ENCODE measurements at places on chromosomes 7 and 10. TPM values are rescaled to one million over a fixed set of nuclear protein-coding genes. Genes with fewer than 3 reads are reported as not detected.

DNA sequence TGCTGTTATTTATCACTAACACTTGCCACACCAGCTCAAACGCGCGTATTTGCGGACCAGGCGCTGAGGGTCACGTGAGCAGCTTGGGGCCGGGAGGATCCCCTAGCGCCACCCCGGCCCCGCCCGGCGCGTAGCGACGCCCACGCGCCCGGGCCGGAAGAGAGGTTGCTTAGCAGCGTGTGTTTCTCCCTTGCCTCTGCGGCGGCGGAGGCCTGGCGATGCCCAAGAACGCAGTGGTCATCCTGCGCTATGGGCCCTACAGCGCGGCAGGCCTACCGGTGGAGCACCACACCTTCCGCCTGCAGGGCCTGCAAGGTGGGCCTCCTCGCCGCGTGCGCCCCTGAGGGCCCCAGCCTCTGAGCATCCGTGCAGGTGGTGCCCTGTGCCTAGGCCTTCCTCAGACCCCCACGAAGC lies at the start of gene C10orf53:
Gene C10orf53 (plus strand): TSS at position 172 of the 414 bp plus-strand sequence. CDS start 47 bp downstream, at position 219.
- peaks cover 49% of the 10 kb centered on the region for H3K27me3 ChIP-seq
- no peaks in the 10 kb centered on the region for H3K4me1 ChIP-seq
- no peak within 1 kb of the TSS for H3K4me3 ChIP-seq
- no peak for DNase-seq
- H3K27ac ChIP-seq = no peak within 1 kb of the TSS

Gene HSPA12A
- total RNA-seq = 11.3 TPM

GRCh38 chr7:33722383-33723101 lies 182.8 kb upstream of the BMPER start:
- H3K27ac ChIP-seq = no peak overlapping the region
- peak; percentile 79 for DNase-seq
- H3K27me3 ChIP-seq = peaks cover 26% of the 10 kb centered on the region
- H3K4me1 ChIP-seq = peaks cover 11% of the 10 kb centered on the region

Gene FBXL13
- total RNA-seq = 19.4 TPM

DNA sequence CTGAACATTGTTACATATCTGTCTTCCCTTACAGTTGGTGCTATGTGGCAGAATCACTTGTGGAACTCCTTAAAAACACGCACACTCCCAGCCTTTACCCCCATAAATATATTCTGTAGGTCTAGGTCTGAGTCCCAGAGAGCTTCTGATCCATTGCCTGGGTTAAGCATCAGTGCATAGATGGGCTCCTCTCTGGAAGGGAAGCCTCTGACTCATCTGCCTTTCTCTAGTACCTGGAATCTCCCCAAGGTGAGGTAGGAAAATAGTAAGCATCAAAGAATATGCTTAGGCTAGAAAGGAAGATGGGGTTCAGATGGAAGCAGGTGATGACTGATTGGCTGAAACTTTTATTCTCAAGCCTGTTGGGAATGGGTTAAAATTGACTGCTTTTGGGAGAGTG lies 26.1 kb downstream of the PROSER2 start:
- no peak overlapping the region for H3K27ac ChIP-seq
- no peaks in the 10 kb centered on the region for H3K4me1 ChIP-seq
- no peak for DNase-seq
- H3K27me3 ChIP-seq = no peaks in the 10 kb centered on the region
- H3K36me3 ChIP-seq = peaks cover 11% of the 10 kb centered on the region

DNA sequence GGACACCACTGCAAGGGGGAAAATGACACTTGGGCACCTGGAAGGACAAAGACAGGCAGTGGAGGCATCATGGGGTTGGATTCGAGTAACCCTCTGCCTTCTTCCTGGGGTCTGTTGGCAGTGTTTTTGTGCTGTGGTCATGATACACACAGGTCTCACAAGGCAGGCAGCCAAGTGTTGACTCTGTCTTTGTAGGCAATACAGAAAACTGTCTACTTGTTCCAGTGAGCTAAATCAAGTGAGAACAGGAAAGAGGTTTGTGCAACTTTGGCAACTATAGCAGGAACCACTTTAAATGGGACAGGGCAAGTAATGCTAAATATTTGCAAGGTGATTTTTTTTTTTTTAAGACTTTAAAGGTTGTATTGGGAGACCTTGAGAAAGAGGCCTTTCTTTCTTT lies 578.6 kb upstream of the GALNT17 start:
- H3K27ac ChIP-seq = no peak overlapping the region
- no peaks in the 10 kb centered on the region for H3K4me1 ChIP-seq

- peaks cover 32% of the 10 kb centered on the region for H3K4me1 ChIP-seq
- no peak overlapping the region for H3K4me3 ChIP-seq
- DNase-seq = no peak
- no peaks in the 10 kb centered on the region for H3K27me3 ChIP-seq
- no peak overlapping the region for H3K27ac ChIP-seq
Measured at GRCh38 chr7:137968890-137969289, 33.0 kb downstream of the CREB3L2 start.

DNA sequence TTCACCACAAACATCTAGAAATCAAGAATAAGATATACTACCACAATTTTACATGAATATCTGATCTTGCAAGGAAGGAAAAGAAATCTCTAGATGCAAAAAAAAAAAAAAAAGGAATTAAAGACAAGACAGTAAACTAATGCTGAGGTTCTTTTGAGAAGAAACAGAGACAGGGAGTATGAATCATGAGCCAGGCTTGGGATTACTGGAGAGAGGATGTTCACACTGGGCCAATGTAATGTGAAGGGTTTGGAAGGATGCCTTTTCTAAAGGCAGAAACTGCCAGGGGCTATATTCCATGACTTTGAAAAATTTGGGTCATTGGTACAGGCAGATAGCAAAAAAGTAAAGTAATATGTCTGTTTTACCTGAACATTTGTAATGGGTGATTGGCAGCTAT lies 573.0 kb upstream of the IGFBP3 start:
- H3K36me3 ChIP-seq = no peaks in the 10 kb centered on the region
- no peak overlapping the region for H3K4me3 ChIP-seq
- H3K27ac ChIP-seq = no peak overlapping the region
- H3K27me3 ChIP-seq = no peaks in the 10 kb centered on the region
- no peak for DNase-seq

DNA sequence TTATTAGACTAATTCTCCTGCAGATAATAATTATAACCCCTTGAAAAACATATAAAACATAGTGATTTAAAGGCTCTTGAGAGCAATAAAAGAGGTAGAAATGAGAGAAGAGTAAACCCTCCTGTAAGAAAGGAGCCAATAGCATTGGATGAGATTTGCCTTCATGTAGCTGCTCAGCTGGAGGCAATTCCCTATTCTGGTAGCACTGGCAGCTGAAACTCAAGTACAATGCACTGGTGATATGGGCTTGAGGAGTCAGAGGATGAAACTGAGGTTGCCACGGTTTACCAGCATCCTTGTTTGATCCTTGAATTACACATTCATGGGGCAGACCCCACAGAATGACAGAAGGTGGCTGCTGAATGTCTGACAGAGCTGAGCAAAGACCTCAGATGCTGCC lies 76.4 kb downstream of the CTTNBP2 start:
- no peaks in the 10 kb centered on the region for H3K4me1 ChIP-seq
- no peak overlapping the region for H3K27ac ChIP-seq
- DNase-seq = no peak
- H3K27me3 ChIP-seq = no peaks in the 10 kb centered on the region

Gene OR2A5
- not detected for total RNA-seq

- no peaks in the 10 kb centered on the region for H3K36me3 ChIP-seq
- no peak overlapping the region for H3K4me3 ChIP-seq
- peak; percentile 55 for DNase-seq
- H3K27me3 ChIP-seq = no peaks in the 10 kb centered on the region
- H3K27ac ChIP-seq = no peak overlapping the region
Measured at GRCh38 chr10:113987805-113988204, 55.9 kb upstream of the ADRB1 start.

DNA sequence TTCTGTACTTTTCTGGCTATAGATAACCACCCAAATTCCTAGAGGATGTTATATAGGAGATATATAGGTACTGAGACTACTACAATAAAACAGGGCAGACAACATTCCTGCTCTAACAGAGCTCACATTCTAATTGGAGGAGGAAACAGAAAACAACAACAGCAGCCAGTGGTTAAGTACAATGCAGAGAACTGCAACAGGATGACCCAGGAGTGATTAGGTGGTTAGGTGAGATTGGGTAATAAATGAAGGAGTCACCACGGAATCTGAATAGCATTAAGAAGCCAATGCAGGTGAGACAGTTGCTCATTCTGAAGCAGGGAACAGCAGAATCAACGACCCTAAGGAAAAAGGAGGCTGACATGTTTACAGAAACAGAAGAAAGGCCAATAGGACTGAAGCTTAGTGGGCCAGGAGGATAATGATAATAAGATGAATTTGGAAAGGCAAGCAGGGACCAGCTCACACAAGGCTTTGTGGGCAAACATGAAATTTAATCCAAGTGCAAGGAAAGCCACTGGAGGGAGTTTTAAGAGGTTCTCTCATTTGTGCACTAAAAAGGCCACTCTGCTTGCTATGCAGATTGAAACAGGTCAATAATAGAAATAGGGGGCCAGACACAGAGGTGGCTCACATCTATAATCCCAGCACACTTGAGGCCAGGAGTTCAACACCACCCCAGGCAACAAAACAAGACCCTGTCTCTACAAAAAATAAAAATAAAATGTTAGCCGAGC lies 16.9 kb upstream of the REEP3 start:
- H3K4me1 ChIP-seq = peaks cover 29% of the 10 kb centered on the region
- H3K27ac ChIP-seq = peak overlapping the region; percentile 54
- peak; percentile 49 for DNase-seq
- 0 out of 2 replicates have a peak overlapping the region, but pooled peaks have one; percentile 21 for H3K4me3 ChIP-seq

- DNase-seq = no peak
- H3K4me1 ChIP-seq = peaks cover 26% of the 10 kb centered on the region
- H3K27ac ChIP-seq = no peak overlapping the region
- H3K4me3 ChIP-seq = no peak overlapping the region
Measured at GRCh38 chr10:132593900-132594876, 56.6 kb downstream of the INPP5A start.

- H3K27ac ChIP-seq = no peak overlapping the region
- H3K36me3 ChIP-seq = no peaks in the 10 kb centered on the region
- no peaks in the 10 kb centered on the region for H3K27me3 ChIP-seq
- no peak overlapping the region for H3K4me3 ChIP-seq
- no peaks in the 10 kb centered on the region for H3K4me1 ChIP-seq
Measured at GRCh38 chr10:126407831-126408230, 19.6 kb upstream of the ADAM12 start.

- H3K27me3 ChIP-seq = no peaks in the 10 kb centered on the region
- no peak for DNase-seq
- no peaks in the 10 kb centered on the region for H3K4me1 ChIP-seq
- H3K4me3 ChIP-seq = no peak overlapping the region
- no peaks in the 10 kb centered on the region for H3K36me3 ChIP-seq
Measured at GRCh38 chr7:80263333-80263732, 128.7 kb downstream of the GNAI1 start.

- no peak overlapping the region for H3K27ac ChIP-seq
- no peaks in the 10 kb centered on the region for H3K4me1 ChIP-seq
- H3K36me3 ChIP-seq = no peaks in the 10 kb centered on the region
- DNase-seq = no peak
- no peak overlapping the region for H3K4me3 ChIP-seq
Measured at GRCh38 chr10:110045772-110046171, 38.0 kb downstream of the ADD3 start.

Gene CADPS2
- 11.9 TPM for total RNA-seq

Gene CFTR
- not detected for total RNA-seq

Gene HOXA10
- not detected for total RNA-seq

DNA sequence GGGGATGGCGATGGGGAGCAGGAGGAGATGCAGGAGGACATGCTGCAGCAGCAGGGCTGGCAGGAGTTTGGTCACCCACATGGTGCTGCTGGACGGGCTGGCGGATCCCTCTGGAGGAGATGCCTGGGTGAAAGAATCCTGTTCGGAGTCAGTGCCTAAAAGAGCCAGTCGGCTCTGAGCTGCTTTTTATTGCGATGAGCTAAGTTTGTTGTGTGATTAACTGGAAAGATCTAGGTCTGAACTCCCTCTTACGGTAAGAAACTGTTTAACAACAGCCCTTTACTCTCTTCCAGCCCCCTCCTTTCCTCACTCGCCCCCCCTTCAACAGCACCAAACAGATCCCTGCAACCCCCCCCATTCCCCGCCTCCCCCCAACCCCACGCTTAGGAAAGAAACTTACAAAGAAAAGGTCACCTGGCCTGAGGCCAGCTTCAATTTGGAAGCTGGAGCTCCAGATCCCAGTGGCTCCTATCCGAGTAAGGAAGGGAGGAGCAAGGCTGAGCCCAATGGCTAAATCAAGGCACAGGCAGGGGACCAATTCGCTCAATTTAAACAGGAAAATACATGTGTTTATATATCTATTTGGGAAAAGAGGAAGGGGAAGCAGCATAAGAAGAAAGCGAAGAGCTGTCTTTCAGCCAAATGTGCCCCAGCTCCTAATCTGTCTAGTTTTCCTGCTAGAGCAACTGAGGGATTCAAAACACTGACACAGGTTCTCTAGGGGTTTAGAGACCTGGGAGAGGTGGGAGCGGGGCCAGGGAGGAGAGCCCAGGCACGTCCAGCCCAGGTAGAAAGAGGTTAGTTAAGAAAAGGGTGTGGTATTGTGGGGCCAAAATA lies at the start of gene HGF:
Gene HGF (minus strand): TSS at position 157 of the 837 bp plus-strand sequence. CDS start 76 bp downstream, at position 81.
- no peaks in the 10 kb centered on the region for H3K4me1 ChIP-seq
- no peak within 1 kb of the TSS for H3K4me3 ChIP-seq
- H3K27me3 ChIP-seq = no peaks in the 10 kb centered on the region
- no peak for DNase-seq

DNA sequence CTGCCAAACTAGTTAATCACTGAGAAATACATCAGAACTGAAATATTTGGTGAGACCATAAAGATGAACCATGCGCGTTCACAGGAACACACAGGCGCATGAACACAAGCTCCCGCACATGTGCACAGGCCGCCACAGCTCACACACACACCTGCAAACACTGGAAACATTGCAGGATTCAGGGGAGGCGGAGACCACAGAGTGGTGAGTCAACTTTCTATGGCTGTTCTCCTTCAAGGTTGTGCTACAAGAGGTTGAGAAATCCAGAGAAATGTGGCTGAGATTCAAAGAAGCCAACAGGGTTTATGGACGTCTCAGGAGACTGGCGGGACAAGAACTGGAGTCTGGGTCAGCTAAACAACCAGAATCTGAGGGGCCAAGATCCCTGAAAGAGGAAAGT lies 17.8 kb downstream of the ESYT2 start:
- peaks cover 27% of the 10 kb centered on the region for H3K36me3 ChIP-seq
- peak; percentile 82 for DNase-seq
- no peak overlapping the region for H3K4me3 ChIP-seq
- no peaks in the 10 kb centered on the region for H3K27me3 ChIP-seq
- peak overlapping the region; percentile 77 for H3K27ac ChIP-seq
- H3K4me1 ChIP-seq = peaks cover 50% of the 10 kb centered on the region

- no peaks in the 10 kb centered on the region for H3K4me1 ChIP-seq
- no peak for DNase-seq
- H3K27ac ChIP-seq = no peak overlapping the region
- no peaks in the 10 kb centered on the region for H3K27me3 ChIP-seq
Measured at GRCh38 chr10:52213321-52213752, 100.7 kb upstream of the DKK1 start.

Measured in PC-9 (cell line).